NCI-H1417 treated with DMSO at 0.1 percent for 48 hours (cell line): ENCODE measurements at places on chromosomes 7 and 10.

DNA sequence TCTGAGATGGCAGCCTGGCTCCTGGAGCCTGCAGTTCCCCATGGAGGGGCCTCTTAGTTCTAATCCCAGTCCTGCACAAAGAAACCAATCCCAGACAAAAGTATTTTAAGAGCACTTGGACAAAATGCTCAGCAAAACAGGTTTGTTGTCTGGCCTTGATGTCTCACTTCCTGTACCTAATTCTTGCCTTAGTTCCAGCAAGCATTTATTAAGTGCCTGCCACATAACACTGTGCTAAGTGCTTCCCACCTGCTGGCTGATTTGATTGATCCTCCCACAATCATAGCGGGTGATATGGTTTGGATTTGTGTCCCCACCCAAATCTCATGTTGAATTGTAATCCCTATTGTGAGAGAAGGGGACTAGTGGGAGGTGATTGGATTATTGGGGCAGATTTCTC, 65.7 kb upstream of the HABP2 start:
- DNase-seq, result no peak

DNA sequence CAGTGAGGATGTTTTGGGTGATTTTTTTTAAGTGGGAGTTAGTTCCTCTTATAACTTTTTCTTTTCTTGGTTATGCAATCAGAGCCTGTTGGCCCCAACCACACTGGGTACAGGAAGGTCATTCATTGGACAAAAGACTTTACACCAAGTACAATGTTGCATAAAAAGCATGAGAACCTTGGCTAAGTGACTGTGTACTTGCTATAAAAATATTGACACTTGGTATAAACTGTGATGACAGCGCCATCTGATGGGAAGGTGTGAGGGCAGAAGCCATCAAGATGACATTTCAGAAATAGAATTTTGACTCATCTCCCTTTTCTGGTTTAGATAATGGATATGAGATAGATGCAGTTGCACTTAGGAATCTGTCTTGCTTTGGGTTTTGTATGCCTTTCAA, 126.4 kb upstream of the CCDC6 start:
- DNase-seq, result no peak

- DNase-seq, result no peak
Observed at GRCh38 chr10:99929360-99929759, 80.4 kb downstream of the DNMBP start.

- DNase-seq, result no peak
Observed at GRCh38 chr10:30639946-30640786, 10.6 kb upstream of the LYZL2 start.

DNA sequence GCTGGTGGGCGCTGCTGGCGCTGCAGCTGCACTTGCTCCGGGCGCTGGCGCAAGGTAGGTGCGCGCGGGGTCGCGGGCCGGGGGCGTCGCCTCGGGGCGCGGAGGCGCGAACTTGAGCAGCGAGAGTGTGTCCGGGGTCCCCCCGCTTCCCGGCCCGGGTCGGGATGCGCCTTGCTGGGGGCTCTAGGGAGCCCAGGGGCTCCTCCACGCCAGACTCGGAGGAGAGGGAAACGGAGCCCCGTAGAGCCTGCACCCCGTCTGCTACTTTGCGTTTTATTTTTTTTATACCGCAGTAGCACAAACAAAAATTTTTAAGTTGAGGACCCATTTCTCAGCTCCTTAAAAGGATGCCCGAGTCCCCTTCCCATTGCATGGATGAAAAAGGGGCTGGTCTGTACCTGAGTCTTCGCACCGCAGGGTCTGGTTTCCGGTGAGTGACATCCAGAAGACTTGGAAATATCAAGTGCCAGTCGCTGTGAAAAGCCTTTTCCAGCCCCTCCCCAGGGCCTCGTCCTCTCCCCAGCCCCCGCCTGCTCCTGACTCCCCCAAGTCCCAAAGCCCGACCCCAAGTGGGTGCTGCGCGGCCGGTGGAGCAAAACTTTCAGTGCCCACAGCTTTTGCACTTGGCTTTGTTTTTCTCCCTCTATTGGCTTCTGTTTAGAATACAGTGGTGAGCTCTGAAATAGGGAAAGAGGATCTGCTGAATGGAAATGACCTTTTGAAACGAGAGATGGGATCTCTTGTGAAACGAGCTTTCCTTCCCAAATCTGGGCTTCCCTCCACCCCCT, 973 bp downstream of the SDK1 start:
- DNase-seq, result no peak

- no peak for DNase-seq
Observed at GRCh38 chr7:46468753-46469356, 547.8 kb upstream of the IGFBP3 start.

DNA sequence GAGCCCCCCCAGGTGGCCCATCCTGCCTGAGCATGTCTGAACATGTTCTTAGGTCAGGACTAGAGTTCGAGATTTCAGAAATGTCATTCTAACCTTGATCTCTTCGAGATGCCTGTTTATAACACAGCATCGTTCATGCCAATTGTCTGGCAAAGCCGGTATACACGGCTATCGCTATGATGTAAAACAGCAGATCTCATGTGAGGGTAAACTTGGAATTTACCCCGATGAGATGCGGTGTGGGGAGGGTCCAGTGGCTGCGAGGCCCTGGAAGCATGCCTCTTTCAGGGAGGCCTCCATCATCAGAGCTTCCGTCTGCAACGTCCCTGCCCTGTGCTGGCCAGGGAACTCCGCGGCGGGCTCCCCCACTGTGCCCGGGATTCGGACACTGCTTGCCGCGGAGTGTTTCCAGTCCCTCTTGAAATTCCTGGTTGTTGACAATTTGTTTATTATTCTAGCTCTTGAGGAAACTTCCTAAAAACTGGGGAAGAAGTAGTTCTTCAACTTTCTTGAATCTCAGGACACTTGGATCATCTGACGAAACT, 168.6 kb upstream of the RHEB start:
- no peak for DNase-seq

- no peak for DNase-seq
Observed at GRCh38 chr10:26860102-26860442, 686 bp downstream of the ABI1 start.

GRCh38 chr7:151439855-151440798, at the start of gene CRYGN:
TSS of gene CRYGN (minus strand) at chr7:151440141. CDS start at chr7:151439917, 224 bp downstream.
- DNase-seq, result no peak

DNA sequence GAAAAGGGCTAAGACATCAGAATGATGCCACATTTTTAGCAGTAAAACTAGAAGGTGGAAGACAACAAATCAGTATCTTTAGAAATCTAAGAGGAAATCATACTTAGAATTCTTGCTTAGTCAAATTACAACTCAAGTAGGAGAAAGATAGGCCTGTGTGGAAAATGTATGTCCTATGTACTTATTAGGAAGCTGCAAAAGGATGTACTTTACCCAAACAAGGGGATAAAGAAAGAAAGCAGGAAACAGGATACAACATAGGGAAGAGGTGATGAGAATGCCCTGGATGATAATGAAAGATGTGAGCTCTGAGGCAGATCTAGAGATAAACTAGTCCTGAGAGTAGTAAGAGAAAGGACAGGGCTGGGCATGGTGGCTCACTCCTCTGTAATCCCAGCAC, 54.9 kb downstream of the RNLS start:
- no peak for DNase-seq

DNA sequence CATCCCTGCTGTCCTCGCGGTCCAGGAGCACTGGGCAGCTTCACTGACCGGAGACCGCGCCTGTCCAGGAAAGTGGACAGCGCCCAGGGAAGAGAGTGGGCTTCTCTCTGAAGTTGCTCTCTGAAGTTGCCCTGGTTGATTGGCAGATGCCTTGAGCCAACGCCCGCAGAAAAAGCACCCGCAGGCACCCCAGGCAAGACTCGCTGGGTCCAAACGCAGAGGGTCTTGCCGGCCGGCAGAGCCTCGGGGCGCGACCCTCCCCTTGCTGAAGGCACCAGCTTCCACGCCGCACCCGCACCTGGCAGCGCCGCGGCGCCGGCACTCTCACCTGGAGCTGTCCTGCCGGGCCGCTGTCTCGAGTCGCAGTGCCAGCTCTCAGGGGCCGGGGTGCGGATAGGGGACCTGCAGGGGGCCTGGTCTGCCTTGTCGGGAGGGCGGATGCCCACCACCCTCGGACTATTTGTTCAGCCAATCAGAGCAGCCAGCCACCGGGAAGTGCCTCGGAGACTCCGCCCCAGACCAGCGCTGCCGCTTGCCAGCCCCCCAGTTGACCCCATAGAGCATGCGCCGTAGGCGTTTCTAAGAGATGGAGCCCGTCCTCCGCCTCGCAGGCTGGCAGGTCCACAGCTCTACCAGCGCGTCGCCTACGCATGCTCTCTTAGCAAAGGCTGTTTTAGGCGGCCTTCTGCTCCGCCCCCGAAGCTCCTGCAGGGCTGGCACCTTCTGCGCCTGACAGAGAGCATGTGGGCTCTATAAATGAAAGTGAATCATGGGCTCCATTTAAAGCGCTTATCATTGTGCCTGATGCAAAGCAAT, at the start of gene LIPA:
Gene LIPA (minus strand): TSS at position 367 of the 816 bp plus-strand sequence. CDS start 4,127 bp downstream, outside the sequence.
- DNase-seq, result peak; percentile 64

DNA sequence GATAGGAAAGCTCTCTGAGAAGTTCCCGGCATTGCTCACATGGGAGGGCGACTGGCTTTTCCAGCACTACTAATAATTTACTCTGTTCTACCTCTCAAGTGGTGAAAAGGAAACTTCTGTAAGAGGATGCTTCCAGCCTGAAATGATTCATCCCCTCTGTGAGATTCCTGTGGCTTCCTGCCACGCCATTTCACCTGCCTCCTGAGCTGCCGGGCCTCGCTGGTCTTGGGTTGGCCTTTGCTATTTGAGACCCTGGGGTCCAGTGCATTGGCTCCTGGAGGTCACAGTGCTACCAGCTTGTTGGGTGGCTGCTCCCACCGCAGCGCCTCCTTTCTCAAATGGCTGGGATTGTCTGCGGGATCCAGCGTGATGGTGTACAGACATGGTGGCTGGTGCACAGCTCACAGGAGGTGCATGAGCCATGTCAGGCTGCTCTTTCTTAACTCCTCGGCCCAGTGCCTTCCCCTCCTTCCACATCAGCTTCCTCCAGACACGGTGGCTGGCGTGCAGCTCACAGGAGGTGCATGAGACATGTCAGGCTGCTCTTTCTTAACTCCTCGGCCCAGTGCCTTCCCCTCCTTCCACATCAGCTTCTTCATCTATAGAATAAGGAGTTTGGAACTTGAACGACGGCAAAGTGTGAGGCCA, 42.9 kb upstream of the PCBD1 start:
- no peak for DNase-seq

GRCh38 chr10:77965294-77965693, 38.7 kb upstream of the DLG5 start:
- DNase-seq, result no peak

DNA sequence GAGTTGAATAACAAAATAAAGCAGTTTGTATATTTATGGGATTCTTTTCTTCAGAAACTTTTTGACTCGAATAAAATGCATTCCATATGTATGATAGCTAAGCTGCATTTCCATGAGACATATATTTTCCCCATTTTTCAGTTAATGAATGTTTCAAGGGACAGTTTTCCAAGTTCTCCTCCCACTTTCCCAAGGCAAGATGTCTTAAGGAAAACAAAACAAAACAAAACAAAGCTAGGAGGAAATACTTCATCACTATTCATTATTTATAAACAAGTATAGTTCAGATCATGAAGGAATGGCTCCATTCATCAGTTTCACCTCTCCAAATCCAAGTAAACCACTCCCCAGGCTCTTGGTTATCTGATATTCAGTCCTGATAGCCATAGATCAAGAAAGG, 261.0 kb downstream of the WDR11 start:
- no peak for DNase-seq

- no peak for DNase-seq
Observed at GRCh38 chr7:46029111-46029704, 108.1 kb upstream of the IGFBP3 start.

GRCh38 chr7:22990588-22990949, 23.4 kb downstream of the HYCC1 start:
- DNase-seq, result no peak

DNA sequence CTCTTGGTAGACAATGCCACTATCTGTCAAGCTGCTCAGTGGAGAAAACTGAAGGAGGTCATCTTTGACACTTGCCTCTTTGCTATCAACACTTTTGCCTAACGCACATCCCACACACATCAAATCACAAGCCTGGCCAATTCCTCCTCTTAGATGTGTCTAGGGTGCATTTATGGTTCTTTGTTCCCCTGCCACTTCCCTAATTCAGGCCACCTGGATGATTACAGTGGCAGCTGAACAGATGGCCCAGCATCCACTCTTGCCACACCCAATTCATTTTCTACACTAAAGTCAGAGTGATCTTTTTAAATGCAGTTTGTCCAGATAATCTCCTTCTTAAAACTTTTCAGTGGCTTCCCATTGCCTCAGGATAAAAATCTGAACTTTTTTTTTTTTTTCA, 58.6 kb downstream of the LAMB4 start:
- DNase-seq, result no peak

DNA sequence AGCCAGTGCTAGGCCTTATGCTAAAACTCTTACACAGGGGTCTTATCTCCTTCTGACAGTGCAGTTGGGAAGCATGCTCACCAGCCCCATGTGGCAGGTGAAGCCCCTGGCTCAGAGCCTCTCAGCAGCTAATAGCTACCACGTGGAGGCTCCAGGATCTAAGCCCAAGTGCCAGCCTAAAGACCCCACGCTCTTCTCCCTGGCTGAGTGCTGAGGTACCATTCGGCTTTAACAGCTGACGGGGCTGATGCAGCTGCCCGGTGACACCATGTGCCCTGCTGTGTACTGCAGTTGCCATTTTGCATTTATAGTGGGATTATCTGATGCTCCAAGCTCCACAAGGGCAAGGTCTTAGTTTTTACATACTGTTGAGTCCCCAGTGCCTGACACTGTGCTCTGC, 515.7 kb upstream of the GALNT17 start:
- no peak for DNase-seq

- peak; percentile 71 for DNase-seq
Observed at GRCh38 chr7:65216469-65216868, 157.2 kb upstream of the ZNF92 start.
